COR-L47 (cell line): ENCODE measurements at places on chromosomes 13 and 19.

DNA sequence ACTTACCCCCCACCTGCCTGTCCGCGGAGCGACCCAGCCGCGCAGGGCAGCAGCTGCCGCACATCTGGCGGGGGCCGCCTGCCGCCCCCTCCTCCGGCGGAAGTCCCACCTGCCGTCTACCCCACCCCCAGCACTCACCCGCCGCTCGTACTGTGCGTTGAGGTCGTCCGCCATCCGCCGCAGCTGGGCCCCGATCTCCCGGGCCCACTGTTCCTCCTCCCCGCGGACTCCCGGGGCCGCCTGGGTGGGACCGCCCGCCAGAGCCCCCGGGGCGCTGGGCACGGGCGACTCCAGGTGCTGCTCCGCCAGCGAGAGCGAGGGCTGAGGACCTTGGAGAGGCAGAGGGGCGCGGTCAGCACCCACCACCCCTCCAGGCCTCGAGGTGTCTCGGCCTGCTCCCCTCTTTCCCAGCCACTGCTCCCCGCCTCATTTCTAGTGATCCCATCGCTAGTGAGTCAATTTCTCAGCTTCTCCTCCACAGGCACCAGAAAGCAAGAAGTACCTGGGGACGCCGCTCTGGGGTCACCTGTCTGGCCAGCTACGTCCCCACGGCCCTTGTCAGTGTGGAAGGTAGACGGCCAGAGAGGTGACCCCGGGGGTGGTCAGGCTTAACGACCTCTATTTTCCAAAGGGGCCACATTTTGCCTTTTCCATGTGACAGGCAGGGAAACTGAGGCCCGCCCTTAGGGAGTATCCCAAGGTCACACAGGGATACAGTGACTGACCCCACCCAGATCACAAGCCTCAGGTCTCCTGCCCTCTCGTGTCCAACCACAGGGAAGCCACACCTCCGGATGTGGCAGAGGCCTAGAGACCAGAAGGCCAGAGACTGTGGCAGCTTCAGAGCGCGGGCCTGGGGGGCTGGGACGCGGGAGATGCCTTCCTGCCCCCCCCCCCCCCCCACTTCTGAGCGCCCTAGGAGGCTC lies 4.3 kb downstream of the BBC3 start:
- DNase-seq, result peak; percentile 74

- no peak for DNase-seq
Observed at GRCh38 chr19:1524287-1524971, 552 bp downstream of the PLK5 start.

DNA sequence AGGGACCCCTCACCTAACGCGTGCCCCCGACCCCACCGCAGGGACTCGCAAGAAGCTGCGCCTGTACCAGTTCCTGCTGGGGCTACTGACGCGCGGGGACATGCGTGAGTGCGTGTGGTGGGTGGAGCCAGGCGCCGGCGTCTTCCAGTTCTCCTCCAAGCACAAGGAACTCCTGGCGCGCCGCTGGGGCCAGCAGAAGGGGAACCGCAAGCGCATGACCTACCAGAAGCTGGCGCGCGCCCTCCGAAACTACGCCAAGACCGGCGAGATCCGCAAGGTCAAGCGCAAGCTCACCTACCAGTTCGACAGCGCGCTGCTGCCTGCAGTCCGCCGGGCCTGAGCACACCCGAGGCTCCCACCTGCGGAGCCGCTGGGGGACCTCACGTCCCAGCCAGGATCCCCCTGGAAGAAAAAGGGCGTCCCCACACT lies 4.7 kb upstream of the MYBPC2 start:
- no peak for DNase-seq

GRCh38 chr13:75145927-75146326 lies 336.0 kb downstream of the TBC1D4 start:
- no peak for DNase-seq

GRCh38 chr13:70703755-70704154 lies 595.5 kb upstream of the KLHL1 start:
- DNase-seq, result no peak
